T follicular helper cell (primary cell): ENCODE measurements at places on chromosomes 3 and 15.

DNA sequence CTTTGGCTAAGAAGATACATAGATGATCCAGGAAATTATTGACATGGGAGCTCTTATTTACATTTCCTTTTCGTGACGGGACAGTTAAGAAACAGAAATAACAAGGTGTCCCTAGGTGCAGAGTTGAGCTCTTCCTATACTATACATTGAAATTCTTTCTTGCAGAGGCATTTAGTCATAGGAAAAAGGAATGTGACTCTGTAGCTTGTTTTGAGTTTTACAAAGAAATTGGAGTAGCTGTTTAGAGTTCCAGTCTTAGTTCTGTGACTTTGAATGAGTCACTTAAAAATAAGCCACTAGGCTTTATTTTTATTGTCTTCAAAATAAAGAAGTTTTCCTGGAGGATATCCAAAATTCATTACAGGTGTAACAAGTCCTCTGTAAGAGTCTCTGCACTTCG lies 723.5 kb upstream of the SGO1 start:
- DNase-seq: no peak

DNA sequence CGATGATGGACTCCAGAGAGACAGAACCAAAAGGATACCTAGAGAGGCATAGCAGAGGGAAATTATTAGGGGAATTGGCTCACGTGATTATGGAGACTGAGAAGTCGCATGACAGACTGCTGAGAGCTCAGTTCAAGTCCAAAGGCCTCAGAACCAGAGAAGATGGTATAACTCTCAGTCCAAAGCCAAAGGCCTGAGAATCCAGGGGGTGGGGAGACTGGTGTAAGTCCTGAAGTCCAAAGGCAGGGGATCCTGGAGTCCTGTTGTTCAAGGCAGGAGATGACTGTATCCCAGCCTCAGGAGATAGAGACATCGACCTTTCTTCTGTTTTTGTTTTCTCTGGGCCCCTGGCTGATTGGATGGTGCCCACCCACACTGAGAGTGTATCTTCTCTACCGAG lies 1.2 kb upstream of the KLHL6 start:
- DNase-seq: no peak

- no peak for DNase-seq
Observed at GRCh38 chr3:62229908-62230307, 143.4 kb downstream of the FEZF2 start.

DNA sequence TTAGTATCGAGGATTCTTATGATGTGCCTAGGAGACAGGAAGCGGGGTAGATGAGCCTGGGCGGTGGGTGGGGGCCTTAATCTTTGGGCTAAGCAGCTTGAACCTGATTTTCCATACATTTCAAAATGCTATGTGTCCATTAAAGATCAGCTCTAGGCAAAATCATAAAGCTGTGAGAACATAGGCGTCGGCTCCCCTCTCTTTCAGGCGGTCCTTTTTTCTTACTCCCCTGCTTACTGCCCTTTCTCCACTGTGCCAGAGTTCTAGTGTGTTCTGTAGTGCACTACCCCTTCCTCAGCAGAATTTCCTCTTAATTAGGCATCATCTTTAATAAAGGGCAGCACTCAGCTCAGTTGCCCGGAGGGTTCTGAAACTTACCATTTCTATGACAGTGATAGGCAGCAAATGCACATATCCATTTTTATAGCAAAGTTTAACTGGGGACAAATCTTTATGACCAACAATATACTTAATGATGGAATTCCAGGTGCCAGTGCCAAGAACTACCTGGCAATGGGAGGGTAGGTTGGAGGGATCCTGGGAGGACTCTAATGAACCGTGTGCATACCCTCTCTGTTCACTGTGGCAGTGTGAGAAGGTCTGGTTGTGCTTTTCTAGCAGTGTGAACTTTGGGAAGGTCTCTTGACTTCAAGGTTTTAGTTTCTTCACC lies 404.5 kb upstream of the TPM1 start:
- no peak for DNase-seq

- no peak for DNase-seq
Observed at GRCh38 chr3:110344897-110345767, 726.5 kb upstream of the NECTIN3 start.

DNA sequence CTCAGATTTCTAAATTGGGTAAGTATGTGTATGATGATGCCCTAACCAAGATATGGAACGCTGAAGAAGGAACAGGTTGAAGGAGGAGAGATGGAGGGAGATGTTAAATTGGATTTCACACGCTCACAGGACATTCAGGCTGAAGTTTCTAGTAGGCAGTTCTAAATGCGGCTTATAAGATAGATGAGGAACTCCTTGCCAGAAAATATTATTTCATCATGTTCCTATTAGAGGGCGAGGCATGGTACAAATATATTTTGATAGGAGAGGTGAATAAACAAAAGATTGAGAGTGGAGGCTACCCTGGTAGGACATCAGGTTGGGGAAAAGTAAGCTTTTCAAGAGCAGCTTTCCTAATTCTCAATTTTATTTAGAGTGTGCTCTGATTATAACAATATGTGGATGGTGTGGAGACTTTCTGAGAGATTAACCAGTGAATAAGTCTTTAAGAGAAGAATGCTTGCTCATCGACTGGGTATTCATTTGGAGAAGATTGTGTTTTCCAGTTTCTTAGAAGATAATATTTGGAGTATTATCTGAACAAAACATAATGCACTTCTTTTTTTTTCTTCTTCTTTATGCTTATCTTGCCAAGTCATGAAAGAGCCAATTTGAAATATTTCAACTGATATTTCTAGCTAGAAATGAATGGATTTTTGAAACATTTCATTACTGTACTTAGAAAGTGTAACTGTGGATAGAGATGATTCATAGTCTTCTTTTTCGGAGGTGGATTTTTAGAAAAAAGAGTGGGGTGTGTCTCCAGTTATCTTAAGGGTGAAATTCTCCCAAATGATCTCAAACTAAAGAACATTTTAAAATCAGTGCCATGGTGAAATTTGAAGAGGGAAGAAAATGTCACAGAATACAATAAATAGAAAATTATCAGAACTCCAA lies 88.5 kb downstream of the B3GALNT1 start:
- DNase-seq: no peak

DNA sequence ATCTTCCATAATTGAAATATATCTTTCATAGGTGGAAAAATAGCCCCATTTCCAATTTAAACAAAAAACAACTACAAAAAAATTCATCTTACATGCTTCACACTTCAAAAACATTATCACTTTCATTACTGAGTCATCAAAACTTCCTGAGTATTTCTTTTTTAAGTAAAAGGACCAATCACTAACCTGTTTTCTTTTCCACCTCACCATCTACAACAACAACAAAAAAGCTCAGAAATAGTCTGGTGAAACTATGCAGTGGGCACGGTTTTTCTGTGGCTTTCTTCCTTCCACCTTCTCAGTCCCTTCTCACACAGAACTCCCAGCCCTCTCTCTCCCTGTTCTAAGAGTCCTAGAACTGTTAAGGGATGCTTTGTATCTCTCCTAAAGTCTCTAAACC lies 20.3 kb upstream of the TNIK start:
- DNase-seq: no peak

DNA sequence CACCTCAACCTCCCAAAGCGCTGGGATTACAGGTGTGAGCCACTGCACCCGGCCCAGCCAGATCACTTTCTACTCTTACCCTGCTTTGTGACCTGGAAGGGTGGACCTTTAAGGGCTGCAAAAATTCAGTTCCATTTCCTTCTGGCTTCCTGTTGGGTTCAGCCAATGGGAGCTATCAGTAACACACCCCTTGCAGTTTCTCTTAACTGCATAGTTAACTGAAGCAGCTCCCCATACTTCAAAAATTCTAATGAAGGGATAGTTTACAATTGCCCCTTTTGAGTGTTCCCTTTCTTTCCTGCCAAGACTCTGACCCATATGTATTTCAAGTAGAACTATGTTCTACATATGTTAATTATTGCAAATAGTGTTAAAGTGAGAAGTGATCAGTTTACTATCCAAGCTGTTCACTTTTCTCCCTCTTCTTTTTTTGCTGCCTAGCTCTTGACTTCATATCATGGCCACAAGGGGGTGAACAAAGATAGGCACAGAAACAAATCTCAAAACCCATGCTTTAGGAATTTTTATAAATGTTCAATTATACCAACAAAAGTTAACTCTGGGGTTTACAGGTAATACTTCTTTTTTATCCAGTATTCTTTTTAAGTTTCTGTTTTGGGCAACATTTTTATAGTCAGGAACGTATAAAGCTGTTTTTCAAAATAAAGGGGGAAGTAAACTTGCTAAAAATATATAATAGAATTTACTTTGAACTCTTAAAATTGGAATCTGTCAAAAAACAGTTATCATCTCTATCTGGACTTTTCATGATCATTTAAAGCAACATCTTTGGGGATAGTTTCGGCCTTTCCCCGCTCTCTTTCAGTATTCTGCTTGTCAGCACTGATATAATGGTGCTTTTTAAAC lies 8.1 kb downstream of the PGBD4 start:
- no peak for DNase-seq

DNA sequence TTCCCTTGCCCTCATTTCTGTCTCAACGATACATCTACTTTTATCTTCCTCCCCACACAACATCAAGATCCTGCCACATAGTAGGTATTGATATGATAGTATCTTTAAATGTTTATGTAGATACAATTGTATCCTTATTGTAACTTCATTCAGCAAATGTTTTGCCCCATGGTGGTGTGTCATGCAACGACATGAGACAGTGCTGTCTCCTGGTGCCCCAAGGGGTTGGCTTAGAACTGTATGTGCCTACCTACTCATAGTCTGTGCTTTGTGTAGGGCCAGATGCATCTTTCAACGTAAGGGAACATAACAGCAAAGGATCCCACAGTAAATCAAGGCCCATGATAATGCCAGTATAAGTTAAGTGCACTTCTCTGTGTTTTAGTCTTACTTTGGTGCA lies 2.8 kb upstream of the CD47 start:
- DNase-seq: no peak

GRCh38 chr3:12107071-12107713 lies 51.5 kb downstream of the TIMP4 start:
- no peak for DNase-seq

GRCh38 chr15:78768531-78769408 lies 42.5 kb downstream of the ADAMTS7 start:
- no peak for DNase-seq

DNA sequence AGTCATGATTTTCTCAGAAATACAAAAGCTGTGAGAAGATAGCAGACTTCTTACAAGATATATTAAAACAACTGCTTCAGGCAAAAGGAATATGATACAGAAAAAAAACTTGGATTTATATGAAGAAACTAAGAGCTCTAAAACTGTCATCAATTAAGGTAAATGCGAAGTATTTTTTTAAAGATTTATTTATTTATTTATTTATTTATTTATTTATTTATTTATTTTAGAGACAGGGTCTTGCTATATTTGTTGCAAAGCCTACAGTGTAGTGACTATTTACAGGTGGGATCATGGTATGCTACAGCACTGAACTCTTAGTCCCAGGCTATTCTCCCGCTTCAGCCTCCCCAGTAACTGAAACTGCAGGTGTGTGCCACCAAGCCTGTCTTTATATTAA lies 274.3 kb upstream of the BCHE start:
- DNase-seq: no peak

DNA sequence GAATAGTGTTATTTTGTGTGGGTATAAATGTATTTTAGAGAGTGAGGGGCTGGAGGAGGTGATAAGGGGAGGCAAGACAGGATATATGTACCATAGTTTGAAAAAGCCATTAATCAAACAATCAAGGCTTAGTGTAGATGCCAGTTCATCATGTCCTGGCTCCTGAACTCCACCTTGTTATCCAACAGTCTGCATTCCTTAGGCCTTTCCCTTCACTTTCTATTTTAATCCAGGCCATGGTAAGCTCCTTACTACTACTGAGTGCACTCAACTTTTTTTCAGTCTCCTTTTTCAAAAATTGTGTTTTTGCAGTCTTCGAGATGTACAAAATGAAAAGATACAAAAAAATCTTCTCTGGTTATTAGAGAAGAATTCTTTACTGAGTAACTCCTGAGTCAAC lies 700.5 kb upstream of the NAALADL2 start:
- no peak for DNase-seq

- no peak for DNase-seq
Observed at GRCh38 chr3:480070-480469, 283.5 kb downstream of the CHL1 start.

DNA sequence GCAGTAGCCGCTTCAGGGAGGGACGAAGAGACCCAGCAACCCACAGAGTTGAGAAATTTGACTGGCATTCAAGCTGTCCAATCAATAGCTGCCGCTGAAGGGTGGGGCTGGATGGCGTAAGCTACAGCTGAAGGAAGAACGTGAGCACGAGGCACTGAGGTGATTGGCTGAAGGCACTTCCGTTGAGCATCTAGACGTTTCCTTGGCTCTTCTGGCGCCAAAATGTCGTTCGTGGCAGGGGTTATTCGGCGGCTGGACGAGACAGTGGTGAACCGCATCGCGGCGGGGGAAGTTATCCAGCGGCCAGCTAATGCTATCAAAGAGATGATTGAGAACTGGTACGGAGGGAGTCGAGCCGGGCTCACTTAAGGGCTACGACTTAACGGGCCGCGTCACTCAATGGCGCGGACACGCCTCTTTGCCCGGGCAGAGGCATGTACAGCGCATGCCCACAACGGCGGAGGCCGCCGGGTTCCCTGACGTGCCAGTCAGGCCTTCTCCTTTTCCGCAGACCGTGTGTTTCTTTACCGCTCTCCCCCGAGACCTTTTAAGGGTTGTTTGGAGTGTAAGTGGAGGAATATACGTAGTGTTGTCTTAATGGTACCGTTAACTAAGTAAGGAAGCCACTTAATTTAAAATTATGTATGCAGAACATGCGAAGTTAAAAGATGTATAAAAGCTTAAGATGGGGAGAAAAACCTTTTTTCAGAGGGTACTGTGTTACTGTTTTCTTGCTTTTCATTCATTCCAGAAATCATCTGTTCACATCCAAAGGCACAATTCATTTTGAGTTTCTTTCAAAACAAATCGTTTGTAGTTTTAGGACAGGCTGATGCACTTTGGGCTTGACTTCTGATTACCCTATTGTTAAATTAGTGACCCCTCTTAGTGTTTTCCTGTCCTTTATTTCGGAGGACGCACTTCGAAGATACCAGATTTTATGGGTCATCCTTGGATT lies at the start of gene MLH1:
TSS of gene MLH1 (plus strand) at position 193 of the 958 bp plus-strand sequence. CDS start at position 223, 30 bp downstream.
- DNase-seq: peak; percentile 88

- no peak for DNase-seq
Observed at GRCh38 chr15:88467935-88468528, 524 bp downstream of the MRPS11 start.

DNA sequence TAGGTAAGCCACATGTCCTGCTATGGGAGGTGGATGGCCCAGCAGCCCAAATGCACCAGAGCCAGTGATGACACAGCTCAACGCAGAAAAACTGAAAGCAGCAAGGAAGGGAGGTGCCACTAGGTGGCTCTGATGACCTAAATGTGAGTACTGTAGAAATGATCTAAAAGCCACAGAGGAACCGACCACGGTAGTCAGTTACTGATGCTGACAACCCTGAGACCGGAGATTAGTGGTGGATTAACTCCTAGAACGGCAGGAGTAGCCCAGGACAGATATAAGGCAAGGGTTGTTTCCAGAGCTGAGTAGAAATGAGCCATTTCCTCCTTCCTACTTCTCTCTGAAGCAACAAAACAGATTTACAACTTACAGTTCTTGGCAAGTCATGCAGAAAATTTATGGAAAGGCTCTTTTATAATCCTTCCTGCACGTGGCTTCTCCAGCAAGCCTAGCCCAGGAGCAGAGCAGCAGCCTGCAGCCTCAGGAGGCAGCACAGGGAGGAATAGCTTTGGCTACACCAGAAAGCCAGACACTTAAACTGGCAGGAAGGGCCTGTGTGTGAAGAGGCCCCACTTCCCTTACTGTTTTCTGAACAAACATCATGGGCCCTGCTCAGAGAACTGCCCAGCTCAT lies 13.1 kb downstream of the FBXL22 start:
- peak; percentile 50 for DNase-seq

- DNase-seq: no peak
Observed at GRCh38 chr15:99644913-99645542, 79.2 kb downstream of the MEF2A start.
